ENCODE measurements at places on chromosomes 4 and X. TPM values are rescaled to one million over a fixed set of nuclear protein-coding genes. Genes with fewer than 3 reads are reported as not detected.

NKRF gene
- 14.1 TPM for total RNA-seq

PRRG3 gene
- not detected for total RNA-seq

GATA1 gene
- not detected for total RNA-seq

PRDM5 gene
- total RNA-seq = 10.1 TPM

DMD gene
- total RNA-seq = 7.5 TPM

RAB41 gene
- total RNA-seq = not detected

BGN gene
- 34.2 TPM for total RNA-seq

GPRASP3 gene
- 12.0 TPM for total RNA-seq

XAGE1A gene
- not detected for total RNA-seq

MYOZ2 gene
- 0.13 TPM for total RNA-seq

RBM46 gene
- not detected for total RNA-seq

CTAG1B gene
- not detected for total RNA-seq

ADGRG4 gene
- under 0.01 TPM for total RNA-seq

YY2 gene
- 2.3 TPM for total RNA-seq

SULT1E1 gene
- 30.9 TPM for total RNA-seq

All from thoracic aorta endothelial cell (primary cell).